ENCODE measurements at places on chromosomes 7 and 10. TPM values are rescaled to one million over a fixed set of nuclear protein-coding genes. Genes with fewer than 3 reads are reported as not detected.

Gene FAM237B
- total RNA-seq = 0.19 TPM

Gene ADAP1
- 6.0 TPM for total RNA-seq

Gene IFRD1
- 72.1 TPM for total RNA-seq

Gene CDH23
- 1.6 TPM for total RNA-seq

Gene AKR1B1
- 46.3 TPM for total RNA-seq

Gene DNMBP
- 16.3 TPM for total RNA-seq

Gene PKD2L1
- total RNA-seq = 0.47 TPM
